MV-4-11 (cell line): ENCODE measurements at places on chromosomes 3 and 15.
A peak's percentile ranks its signal among the peaks of the same experiment; 100 is the strongest.

DNA sequence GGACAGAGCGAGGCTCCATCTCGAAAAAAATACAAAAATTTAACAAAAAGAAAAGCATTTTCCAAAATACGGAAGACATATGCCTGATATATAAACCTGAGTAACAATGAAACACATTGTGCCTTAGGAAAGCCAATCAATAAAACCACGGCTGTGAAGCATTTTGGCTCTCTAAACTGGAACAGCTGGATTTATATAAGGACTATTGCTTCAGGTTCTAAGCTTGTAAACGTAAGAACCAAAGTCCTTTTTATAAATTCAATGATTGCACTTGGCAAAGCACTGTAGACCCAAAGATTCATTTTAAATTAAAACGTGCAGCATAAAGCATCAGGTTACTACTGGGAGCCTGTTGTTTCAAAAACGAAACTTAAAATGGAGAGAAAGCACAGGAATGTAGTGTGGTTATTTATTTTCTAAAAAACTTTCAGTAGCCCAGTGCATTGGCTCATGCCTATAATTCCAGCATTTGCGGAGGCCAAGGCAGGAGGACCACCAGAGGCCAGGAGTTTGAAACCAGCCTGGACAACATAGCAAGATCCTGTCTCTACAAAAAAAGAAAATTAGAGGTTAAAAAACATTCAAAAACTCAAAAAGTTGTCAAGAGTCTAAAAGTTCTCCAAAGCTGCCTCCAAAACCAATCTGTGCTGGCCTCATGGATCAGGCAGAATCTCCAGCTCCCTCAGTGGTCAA is 61.5 kb downstream of the USF3 start:
- DNase-seq, result no peak

DNA sequence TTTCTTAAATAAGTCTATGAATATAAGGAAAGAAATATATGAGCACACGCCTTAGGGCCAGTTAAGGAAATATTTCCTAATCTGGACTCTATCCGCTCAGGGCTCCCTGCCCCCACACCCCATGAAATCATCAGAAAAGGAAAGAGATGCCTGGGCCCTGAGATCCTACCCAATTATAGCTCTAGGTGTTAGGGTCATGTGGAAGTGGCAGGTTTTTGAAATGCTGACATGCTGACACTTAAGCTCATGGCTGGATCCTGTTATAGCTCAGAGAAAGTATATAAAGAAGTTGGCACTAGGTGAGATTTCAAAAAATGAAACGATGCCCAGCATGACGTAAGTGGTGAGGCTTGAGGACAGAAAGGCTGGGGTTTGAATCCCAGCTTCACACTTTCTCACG is 43.5 kb upstream of the AKAP13 start:
- no peak for DNase-seq

- DNase-seq, result no peak
These were observed 10.7 kb downstream of the MB21D2 start for GRCh38 chr3:192906940-192907339.

DNA sequence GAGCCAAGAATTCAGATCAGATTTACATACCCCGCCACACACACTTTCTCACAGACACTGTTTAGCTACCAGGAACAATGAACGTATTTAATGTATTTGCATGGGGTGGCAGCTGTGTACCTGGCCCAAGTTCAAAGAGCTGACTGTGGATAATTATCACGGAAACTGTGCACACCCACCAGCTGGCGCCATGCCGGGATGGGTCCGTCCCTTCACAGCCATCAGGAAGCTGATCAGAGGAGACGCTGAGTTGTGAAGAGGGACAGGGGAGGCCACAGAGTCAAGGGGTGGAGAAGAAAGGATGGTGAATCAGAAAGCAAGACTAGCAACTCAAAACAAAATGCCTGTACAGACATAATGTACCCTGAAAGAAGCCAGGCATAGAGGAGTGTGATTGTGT is 13.1 kb upstream of the PLA2G4D start:
- no peak for DNase-seq

DNA sequence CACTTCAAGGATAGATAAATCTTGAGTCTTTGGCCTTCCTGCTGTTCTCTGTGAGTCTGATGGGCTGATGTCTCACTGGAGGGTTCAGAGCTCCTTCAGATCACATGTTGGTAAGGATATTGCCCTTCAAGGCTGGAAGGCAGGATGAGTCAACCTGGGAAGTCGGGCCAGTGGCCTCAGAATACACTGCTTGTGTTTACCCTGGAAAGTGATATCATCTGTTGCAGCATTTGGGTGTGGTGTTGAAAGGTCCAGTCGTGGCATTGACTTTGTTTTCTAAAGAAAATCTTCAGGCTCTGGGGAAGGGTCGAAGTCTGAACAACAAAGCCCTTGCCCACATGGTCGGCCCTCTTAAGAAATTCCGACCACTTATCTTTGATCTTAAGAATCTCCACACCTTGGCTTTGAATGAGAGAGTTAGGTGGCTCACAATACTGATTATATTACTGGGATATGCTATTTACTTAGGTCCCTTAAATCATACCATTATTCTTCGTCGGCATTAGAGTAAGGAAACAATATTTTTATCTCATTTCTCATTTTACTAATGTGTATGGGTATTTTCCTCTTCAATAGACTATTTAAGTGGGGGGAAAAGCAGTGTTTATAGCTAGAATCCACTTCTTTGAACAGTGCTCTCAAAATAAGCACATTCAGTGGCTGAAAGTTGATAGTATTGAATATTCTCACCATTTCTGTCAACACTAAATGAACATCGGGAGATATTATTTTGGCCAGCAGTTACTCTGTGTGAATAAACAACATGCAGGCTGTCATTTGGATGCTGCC is 303.9 kb upstream of the RASGRP1 start:
- no peak for DNase-seq

DNA sequence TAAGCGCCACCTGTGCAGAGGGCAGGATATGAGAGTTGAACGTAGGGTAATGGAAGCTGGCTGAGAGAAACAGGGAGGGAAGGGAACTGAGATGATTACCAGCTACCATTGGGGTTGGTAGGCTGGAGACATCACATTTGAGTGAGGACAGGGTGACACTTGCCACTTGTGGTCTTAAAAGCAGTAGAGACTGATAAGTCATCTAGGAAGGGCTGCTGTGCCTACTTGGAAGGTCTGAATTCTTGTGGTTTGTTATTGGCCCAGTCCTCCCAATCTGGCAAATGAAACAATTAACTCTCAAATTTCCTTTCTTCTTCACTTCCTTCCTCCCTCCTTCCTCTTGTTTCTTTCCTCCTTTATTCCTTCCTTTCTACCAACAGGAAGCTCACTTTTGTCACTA is 46.8 kb downstream of the COL6A5 start:
- DNase-seq, result no peak

GRCh38 chr3:141335531-141336061 is 32.7 kb upstream of the ZBTB38 start:
- no peak for DNase-seq

- peak; percentile 28 for DNase-seq
These were observed 105.0 kb downstream of the SSR3 start for GRCh38 chr3:156449710-156450574.

DNA sequence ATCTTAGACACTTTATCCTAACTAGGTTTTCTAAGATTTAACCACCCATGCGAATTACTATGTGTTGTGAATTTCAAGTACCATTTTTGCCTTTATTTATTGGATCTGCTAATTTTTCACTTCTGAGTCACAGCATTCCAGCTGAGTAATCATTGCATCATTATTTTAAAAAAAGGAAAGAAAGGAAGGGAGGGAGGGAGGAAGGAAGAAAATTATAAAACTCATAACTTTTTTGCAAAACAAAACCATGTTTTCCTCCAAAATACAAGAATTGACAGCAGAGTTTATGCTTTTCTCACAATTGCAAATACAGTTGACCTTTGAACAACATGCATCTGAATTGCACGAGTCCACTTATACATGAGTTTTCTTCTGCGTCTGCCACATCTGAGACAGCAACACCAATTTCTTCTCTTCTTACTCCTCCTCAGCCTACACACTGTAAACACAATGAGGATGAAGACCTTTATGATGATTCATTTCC is 651.4 kb upstream of the NECTIN3 start:
- no peak for DNase-seq

GRCh38 chr3:53267766-53268165 is 11.9 kb upstream of the TKT start:
- no peak for DNase-seq
